ENCODE measurements at places on chromosomes 3 and 15.
A peak's percentile ranks its signal among the peaks of the same experiment; 100 is the strongest.

DNA sequence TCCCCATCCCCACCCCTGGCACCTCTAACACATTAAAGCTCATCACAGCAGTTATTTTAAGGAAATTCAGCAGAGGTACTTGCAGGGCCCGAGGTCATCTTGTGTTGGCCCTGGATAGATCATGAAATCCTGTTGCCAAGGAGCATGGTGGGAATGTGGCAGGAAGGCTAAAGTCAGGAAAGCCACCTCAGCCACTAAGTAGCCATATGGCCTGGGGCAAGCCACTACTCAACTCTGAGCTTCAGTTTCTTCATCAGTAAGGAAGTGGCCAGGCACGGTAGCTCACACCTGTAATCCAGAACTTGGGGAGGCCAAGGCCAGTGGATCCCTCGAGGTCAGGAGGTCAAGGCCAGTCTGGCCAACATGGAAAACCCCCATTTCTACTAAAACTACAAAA lies 55.9 kb downstream of the LIPC start:
- DNase-seq = no peak

DNA sequence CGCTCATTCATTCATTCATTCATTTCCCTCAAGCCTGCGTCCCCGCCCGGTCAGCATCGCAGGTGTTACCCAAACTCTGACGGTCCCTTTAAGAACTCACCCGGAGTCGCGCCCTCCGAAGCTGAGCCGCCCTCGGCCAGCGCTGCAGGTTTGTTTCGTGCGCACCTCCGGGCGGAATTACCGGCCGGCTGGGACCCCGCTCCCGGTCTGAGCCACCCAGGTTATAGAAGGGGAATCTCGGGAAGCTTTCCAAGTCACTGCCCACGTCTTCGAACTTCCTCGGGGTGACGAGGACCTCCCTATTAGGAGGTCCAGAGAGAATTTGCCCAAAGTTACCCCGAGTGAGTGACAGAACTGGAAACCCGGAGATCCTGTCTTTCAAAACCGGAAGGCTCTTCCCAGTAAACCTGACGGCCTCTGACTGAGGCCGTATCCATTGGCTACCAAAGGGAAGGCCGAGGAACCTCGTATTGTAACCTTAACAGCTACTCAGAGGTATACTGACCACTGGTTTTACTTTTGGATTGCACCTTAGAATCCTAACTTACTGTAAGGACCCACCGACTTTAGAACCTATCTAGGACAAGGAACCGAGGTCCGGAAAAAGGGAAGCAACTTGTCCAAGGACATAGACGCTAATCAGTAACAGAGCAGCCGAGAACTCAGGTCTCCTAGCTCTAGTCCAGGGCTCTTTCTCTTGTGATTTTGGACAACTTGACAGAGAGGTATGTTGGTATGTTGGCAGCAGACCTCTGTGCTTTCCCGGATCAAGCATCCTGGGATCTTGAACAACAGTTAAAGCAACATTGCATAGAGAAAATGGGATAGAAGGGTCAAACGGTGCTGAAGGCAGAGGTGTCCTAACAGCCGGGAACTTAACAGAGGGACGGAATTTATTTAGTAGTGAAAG lies 788 bp upstream of the DLG1 start:
- DNase-seq = peak; percentile 6

- no peak for DNase-seq
Measured at GRCh38 chr15:71679223-71679792, 131.0 kb upstream of the NR2E3 start.

DNA sequence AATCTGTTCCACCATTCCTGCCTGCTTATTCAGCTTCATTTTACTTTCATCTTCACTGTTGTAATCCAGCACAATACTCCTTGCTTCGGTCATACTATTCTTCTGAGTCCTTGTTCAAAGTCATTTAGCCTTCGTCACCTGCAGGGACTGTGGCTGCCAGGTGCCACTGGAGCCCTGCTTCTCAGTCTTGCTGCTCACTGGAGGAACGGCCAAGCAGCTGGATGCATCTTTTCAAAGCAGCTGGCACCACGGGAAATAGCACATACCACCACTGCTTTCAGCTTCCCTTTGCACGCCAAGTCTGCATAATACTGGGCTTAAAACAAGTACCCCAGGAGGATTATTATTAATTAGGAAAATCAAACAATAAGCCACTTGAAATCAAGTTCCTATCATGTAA lies 287.6 kb downstream of the BCHE start:
- DNase-seq = no peak

GRCh38 chr15:63928185-63928842 lies 94.6 kb upstream of the HERC1 start:
- DNase-seq = no peak

GRCh38 chr3:11613851-11614487 lies 29.7 kb downstream of the VGLL4 start:
- DNase-seq = no peak

DNA sequence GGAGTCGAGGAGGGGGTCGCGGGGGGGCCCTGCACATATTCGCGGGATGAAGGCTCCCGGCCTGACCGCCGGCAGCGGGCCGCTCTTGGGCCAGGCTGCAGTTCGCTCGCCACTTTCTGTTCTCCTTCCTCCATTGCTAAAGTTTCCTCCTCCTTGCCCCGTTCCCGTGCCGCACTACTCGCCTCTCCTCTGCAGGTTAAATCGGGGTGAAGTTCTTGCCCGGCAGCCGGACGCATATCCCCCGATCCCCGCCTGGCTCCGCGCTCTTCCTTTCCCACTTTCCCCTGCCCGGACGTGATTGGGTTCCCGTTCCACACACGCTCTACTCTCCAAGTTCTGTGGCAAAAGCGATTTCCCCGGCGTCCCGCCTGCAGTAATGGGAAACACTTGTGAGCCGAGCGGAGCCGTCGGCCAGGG lies 556 bp downstream of the CRYBG3 start:
- DNase-seq = peak; percentile 29

- no peak for DNase-seq
Measured at GRCh38 chr3:160296591-160296990, 71.4 kb downstream of the C3orf80 start.

DNA sequence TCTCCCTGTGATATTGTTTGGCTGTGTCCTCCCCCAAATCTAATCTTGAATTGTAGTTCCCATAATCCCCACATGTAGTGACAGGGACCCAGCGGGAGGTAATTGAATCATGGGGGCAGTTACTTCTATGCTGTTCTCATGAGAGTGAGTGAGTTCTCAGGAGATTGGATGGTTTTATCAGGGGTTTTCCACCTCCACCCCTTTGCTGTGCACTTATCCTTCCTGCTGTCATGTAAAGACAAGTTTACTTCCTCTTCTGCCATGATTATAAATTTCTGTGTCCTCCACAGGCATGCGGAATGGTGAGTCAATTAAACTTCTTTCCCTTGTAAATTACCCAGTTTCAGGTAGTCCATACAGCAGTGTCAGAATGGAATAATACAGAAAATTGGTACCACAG lies 24.7 kb downstream of the TUSC7 start:
- no peak for DNase-seq

GRCh38 chr15:83694536-83694935 lies 40.6 kb downstream of the ADAMTSL3 start:
- DNase-seq = no peak

DNA sequence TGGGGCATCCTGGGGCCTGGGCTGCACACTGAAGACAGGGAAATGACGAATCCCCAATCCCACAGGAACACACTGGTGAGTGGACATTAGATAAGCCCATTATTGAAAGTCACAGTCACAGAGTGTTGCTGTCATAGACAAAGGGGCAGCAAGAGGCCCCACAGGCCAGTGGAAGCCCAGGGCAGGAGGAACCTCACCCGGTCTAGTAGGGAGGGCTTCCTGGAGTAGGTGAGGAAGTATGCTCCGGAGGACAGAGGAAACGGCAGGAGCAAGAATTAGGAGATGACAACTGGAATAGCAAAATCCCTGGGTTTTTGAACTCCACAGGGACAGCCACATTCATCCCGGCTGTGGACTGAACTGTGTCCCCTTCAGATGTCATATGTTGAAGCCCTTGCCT lies 101.2 kb downstream of the TPRA1 start:
- DNase-seq = no peak

DNA sequence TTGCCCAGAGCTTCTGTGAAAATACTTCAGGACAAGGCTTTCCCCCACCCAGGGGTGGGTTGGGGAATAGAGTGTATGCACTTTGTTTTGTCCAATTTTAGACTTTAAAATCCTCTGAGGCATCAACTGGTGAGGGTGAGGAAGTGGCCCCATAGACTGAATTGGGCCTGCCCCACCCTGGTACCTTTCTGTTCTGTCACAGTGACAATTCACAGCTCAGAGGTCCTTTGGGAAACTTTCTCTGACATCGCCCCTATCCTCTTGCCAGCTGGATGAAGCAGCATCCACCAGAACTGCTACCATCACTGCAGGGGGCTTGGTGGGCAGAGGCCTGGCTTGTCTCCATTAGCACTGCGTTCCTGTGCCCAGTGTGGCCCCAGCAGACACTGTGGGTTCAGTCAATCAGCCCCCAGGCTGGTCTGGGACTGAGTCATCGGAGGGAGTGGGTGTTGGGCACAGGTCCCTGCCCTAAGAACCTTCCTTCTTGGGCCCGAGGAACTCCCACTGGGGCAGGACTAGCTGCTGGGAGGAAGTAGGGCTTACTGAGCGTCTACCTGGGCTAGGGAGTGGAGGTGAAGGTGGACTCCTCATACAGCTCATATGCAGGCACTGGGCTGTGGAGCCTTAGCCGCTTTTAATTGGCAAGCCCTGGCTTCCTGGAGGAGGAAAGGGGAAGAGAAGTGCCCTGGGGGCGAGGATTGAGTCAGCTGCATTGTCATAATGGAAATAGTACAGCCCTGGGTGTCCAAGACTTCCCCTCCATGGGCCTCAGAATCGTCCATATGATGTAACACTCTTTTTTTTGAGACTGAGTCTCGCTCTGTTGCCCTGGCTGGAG lies 1.5 kb upstream of the PPM1M start:
- DNase-seq = no peak

- DNase-seq = no peak
Measured at GRCh38 chr15:82093774-82094211, 48.0 kb upstream of the MEX3B start.

GRCh38 chr3:120642368-120642948 lies 39.6 kb downstream of the HGD start:
- no peak for DNase-seq

- no peak for DNase-seq
Measured at GRCh38 chr3:124201786-124202185, 209.9 kb upstream of the ROPN1 start.

- DNase-seq = no peak
Measured at GRCh38 chr3:12393894-12394293, 90.4 kb upstream of the TSEN2 start.

DNA sequence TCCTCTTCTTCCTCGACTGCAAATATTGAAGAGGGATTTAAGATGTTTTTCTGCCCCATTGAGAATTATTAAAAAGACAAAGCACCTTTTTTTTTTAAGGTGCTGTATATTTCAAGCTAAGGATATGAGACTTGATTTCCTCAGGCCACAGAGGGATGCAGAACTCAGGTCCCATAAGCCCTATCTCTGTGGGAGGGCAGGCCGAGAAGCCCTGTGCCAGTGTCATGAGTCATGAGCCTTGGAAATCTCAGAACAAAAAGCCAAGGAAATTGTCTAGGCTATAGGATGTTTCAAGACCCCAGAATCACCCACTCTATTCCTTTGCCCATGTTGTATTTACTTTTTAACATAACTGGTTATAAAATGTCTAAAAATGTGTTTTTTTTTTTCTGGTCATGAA lies 7.3 kb downstream of the ESYT3 start:
- no peak for DNase-seq

GRCh38 chr15:75452865-75453702 lies 1.6 kb upstream of the SIN3A start:
- peak; percentile 34 for DNase-seq

DNA sequence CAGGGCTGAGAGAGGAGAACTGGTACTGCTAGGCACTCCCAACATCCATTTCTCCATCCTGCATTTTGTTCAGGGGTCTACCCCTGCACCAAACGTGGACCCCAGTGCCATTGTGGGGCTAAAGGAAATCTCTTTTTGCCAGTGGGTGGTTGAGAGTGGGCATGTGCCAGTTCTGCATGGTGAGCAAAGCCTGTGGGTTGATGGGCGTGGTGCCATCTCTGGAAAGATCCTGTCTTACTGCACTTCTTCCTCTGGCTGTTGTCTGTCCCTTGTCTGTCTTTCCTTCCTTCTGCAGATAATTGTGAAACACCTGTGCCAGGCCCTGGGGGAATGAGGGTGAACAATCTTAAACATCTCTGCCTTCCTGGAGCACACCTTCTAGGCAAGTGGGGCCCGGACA lies 1.4 kb upstream of the RARRES1 start:
- DNase-seq = no peak

DNA sequence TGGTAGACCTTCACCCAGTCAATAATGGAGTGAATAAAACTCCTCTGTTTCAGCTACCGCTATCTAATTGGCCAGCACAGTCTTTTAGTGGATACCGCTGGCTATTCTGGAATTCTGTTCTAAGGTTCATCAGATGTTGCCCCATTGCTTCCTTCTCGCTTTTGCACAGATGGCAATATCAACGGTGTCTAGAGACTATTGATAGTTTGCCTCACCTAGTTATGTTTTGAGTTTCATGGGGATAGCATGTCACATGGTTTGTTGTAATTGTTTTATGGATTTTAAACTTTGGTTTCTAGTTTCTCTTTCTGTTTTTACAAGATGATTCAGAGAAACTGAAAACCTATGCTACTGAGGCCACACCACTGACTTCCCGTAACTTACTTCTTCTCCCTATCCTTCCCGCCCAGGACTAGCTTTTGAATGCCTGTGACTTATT lies 2.0 kb downstream of the XRN1 start:
- no peak for DNase-seq

DNA sequence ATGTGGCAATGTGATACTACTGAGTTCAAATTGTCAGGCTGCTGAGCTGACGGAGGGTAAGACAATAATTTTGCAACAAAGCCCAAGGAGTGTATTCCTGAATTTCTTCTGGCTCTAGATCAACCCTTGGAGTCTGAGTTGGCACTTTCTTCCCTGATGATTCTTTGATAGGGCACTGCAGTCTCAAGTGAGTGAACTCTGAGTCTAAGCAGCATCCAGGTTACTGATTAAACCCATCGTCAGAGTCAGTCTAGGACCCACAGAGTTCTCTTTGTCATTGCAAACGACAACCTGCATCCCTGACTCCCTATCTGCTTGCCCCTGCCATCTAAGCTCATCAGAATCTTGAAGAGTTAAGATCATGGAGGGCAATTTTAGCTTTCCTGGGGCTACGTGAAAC lies 58.6 kb downstream of the MME start:
- DNase-seq = no peak

GRCh38 chr3:50599716-50600118 lies 11.9 kb downstream of the CISH start:
- DNase-seq = no peak

DNA sequence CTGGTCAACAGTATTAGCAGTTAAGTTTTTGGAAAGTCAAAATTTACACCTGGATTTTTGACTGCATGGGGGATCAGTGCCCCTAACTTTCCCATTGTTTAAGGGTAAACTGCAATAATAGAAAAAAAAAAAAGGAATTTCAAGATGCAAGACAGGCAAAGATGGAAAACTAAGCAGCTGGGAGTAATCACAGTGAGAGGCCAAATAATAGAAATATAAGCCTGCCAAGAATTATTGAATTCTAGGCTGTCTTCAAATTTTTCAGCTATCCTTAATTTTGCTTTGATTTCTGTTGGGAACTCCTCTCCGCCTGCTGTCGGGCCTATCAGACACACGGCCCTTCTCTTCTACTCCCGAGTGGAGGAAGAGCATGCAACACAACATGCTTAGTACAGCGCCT lies 215.5 kb upstream of the LMCD1 start:
- no peak for DNase-seq

All from CD4-positive, alpha-beta T cell (primary cell).